ENCODE measurements at places on chromosomes 11 and 22.

DNA sequence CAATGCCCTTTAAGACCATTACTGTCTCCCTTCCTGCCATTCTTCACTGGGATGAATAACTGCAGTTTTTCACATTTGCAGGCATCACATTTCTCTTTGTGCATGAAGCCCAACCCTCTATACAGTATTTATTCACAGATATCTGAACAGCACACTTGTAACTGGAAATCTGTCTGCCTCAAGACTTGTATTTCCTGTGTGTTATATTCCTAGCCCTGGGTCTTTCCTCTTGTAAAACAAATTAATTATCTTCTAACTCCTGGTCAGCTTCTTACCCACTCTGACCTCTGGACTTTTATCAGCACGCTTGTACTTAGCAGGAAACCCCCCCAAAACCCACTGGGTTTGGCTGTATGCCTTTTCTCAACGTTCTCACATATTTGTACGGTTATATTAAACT is 2.0 kb downstream of the CSRP3 start:
- DNase-seq, result no peak

GRCh38 chr11:120547811-120548681 is 36.5 kb downstream of the GRIK4 start:
- DNase-seq, result no peak

- no peak for DNase-seq
These were observed 1030.9 kb downstream of the OPCML start for GRCh38 chr11:132501356-132501755.

GRCh38 chr11:126989942-126990715 is 10.4 kb downstream of the KIRREL3 start:
- peak; percentile 21 for DNase-seq

DNA sequence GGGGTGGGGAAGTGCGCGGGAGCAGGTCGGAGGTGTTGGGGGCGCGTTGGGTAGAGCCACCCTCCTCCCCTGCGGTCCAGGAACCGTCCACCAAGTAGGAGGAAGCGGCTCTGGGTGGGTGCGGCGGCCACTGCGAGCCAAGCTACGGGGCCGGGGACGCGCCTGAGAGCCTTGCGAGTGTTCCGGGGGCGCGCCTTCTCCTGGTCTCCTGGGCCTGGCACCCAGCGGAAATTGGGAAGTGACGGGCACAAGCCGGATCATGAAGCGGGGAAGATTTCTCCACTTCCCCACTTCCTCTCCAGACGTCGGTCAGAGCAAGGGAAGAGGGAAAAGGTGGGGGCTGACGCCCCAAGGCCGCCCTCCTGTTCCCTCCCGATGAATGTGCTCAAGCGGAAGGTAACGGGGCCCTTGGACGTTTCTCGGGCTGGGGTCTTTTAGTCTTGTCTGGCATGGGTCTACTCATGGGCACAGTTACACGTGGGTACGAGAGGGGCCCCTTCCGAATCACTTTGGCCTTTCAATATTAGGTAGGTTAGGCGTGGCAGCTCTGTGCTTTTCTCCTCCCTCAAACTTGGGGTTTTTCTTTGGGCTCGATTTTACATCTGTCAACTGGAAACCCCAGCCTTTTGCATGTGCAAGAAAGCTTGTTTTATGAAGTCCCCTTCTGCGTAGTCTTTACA is 865 bp downstream of the RBM14 start:
- DNase-seq, result no peak

- DNase-seq, result no peak
These were observed 199.5 kb downstream of the AASDHPPT start for GRCh38 chr11:106276859-106277436.

GRCh38 chr22:44159221-44159620 is 21.5 kb upstream of the PARVG start:
- no peak for DNase-seq

DNA sequence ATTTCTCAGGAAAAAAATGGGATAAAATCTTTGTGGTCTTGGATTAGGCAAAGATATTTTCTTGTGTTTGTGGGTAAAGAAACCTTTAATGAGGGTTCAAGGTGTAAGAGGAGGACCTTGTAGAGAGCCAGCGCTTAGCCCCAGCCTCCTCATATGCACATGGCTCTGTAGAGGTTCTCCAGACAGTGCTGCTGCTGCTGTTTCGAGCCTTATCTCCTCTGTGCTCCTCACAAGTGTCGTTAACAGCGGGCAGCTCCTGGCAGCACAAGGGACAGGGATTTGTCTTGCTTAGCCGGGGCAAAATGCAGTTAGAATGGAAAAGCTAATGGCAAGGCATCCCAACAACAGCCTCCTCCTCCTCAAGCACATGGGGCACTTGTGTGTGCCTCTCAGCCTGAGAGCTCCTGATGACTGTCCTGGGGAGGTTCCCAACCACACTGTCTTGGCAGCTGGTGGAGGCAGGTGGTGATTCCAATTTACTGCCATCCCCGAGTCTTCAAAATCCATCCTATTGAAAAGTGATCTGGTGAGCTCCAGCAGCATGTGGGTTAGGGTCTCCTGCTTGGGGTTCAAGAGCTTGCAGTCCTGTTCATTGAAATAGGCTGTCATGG is 7.6 kb upstream of the MSANTD2 start:
- no peak for DNase-seq
